ENCODE measurements at places on chromosomes 12 and 14.

DNA sequence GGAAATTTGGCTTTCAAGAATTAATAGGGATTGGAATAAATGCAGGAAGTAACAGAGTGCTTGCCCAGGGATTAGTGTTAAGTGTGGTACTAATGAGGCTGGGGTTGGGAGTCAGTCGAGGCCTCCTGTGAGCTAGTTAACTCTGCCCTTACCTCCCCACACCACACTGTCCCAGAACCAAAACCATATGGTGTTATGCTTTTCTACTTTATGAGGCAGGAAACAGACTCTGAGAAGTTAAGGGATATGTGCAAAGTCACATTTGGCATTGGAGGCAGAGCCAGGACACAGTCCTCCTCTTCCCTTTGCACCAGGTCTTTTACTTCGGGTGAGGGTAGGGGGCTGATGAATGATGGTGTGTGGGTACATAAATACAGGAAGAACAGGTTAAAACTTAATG is 41.9 kb downstream of the PELI2 start:
- peak; percentile 24 for DNase-seq

- DNase-seq = no peak
Measured at GRCh38 chr14:69262516-69262915, 2.6 kb downstream of the GALNT16 start.

GRCh38 chr12:128524439-128524838 is 257.5 kb downstream of the TMEM132C start:
- DNase-seq = no peak

GRCh38 chr14:75064205-75064567 is 362 bp upstream of the ACYP1 start:
- DNase-seq = no peak

DNA sequence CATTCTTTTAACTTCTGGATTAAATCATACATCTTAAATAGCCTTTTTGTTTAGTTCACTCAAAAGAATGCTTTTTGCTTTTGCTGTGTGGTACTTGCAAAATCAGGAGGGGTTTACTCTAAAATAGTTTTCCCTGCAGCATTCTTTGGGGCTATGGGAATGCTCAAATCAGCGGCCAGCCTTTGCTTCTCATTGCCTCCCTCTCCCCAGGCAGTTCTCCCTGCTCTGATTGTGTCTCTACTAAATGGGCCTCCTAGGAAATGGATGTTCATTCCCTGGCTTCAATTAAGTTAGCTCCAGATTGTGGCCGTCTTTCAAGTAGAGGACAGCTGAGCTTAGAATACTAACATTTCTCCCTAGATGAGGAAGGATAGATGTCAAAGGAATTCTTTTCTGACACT is 4.4 kb downstream of the TULP3 start:
- no peak for DNase-seq

GRCh38 chr12:124780752-124781685 is 82.6 kb downstream of the SCARB1 start:
- no peak for DNase-seq

GRCh38 chr12:6405963-6406362 is 22.0 kb downstream of the LTBR start:
- no peak for DNase-seq

- DNase-seq = no peak
Measured at GRCh38 chr12:95118788-95119179, 45.4 kb upstream of the NR2C1 start.

DNA sequence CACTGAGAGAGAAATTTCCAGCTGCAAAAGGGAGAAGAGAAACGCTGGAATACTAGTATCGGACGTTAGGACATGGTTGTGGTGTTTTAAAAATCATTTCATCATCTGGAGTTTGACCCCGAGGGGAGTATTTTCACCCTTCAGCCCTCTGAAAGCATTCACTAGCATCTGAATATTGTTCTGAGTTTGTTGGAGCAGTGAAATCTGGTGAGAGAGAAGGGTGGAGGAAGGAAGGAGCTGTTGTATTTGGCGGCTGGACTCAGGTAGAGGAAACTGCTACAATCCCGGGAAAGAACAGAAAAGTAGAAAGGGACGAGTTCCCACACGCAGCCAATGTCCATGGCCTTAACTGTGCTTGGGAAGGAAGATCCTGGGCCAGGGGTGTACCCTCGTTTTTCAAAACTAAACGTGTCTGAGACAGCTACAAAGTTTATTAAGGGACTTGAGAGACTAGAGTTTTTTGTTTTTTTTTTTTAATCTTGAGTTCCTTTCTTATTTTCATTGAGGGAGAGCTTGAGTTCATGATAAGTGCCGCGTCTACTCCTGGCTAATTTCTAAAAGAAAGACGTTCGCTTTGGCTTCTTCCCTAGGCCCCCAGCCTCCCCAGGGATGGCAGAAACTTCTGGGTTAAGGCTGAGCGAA is 896 bp upstream of the CDKN1B start:
- DNase-seq = no peak

DNA sequence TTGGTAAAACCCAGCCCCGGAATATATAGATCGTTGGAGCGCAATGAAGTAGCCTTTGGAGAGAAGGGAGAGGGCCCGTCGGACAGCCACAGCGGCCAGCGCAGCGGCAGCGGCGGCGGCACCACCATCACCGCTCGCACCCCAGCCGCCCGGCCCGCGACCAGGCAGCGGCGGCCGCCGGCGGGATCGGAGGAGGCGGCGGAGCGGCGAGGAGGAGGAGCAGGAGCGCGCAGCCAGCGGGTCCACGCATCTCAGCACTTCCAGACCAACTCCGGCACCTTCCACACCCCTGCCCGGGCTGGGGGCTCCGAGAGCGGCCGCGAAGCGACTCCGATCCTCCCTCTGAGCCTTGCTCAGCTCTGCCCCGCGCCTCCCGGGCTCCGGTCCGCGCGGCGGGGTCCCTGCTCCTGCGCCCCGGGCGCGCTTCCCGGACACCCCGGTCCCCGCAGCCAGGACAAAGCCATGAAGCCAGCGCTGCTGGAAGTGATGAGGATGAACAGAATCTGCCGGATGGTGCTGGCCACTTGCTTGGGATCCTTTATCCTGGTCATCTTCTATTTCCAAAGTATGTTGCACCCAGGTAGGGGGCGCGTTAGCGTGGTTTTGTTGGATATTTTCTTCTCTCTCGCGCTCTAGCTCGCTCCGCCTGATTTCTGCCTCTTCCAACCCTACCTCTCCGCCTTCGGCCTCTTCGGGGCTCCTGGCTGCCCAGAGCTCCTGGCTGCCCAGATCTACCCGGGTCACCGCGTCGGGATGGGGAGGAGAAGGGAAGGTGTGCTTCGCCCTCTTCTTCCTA is 400 bp downstream of the CHST11 start:
- DNase-seq = peak; percentile 61

DNA sequence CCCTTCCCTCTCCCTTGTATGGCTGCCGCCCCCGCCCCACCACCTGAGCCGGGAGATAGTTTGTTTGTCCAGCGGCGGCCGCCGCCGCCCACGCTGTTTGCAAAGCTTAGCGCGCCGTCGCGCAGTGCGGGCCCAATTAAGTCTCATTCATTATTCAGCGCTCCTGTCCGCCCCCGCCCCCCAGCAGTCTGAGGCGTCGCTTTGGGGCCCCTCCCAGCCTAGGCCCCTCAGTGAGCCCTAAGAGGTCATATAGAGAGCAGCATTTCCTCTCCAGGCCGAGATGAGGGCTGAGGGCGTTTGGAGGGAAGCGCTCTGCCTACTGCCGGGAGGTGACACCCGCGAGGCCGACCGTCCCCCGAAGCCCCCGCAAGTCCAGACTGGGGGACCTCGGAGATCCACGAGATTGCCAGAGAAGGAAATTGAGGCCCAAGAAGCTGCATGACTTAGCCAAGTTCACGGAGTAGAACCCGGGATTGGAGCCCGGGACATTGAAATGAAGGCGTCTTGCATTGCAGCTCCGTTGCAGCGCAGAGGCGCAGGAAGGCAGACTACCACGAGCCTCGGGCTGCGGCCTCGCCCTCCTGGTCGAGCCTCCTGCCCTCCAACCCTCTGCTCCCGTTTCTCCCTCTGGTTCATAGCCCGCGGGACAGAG is at the start of gene DNAJC22:
DNAJC22 (plus strand) TSS at position 230 of the 652 bp plus-strand sequence. CDS start 1,985 bp downstream, outside the sequence.
- peak; percentile 58 for DNase-seq

- no peak for DNase-seq
Measured at GRCh38 chr14:74444866-74445265, 18.9 kb upstream of the SYNDIG1L start.

DNA sequence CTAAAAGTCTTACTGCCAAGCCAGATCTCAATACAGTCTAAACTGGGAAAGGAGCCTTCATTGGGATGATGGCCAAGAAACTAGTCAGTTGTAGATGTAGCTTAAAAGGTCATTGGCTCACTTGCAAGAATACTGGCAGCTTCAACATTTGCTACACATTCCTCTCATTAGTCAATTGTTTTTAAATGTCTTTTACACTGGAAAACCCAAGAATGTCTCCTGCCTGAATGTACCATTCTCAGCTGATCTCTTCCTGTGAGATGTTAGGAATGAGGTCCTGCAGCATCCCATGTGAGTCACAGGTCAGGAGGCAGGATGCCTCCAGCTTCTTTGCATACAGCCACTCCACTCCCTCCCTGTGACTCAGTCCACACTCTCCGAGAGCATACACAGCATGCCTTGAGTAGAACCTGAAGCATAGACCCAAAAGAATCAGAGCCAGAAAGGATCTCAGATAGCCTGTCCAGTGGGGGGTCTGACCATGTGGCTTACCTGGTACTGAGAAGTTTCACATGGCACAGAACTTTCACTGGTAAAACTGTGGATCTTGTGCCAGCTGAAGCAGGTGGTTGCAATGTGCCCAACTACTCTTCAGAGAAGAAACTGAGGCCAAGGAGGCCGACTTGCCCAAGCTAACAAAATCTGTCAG is 56.0 kb upstream of the HECTD1 start:
- no peak for DNase-seq

GRCh38 chr12:45446013-45446412 is 230.1 kb downstream of the ANO6 start:
- no peak for DNase-seq

Data from A673 (cell line).